ENCODE measurements at places on chromosomes 6 and 20.
A peak's percentile ranks its signal among the peaks of the same experiment; 100 is the strongest.

- peak; percentile 41 for DNase-seq
Observed at GRCh38 chr20:58891718-58892140, 39.2 kb downstream of the GNAS start.

DNA sequence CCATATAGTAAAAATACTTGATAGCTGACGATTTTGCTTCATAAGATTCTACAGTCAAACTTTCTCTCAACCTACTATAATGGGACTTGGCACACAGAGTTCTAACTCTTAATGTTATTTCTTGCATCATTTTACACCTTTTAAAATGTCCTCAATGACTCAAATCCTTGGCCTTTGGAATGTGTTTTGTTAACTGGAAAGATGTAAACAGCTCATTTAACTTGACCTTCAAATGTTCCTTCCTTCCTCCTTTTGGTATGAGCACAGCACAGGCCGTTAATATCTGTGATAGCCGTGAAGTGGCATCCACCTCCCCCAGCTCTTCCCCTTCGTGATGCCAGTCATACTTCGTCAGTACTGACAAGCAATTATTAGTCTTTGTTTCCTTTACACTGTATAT, 972.0 kb upstream of the CITED2 start:
- DNase-seq = no peak

DNA sequence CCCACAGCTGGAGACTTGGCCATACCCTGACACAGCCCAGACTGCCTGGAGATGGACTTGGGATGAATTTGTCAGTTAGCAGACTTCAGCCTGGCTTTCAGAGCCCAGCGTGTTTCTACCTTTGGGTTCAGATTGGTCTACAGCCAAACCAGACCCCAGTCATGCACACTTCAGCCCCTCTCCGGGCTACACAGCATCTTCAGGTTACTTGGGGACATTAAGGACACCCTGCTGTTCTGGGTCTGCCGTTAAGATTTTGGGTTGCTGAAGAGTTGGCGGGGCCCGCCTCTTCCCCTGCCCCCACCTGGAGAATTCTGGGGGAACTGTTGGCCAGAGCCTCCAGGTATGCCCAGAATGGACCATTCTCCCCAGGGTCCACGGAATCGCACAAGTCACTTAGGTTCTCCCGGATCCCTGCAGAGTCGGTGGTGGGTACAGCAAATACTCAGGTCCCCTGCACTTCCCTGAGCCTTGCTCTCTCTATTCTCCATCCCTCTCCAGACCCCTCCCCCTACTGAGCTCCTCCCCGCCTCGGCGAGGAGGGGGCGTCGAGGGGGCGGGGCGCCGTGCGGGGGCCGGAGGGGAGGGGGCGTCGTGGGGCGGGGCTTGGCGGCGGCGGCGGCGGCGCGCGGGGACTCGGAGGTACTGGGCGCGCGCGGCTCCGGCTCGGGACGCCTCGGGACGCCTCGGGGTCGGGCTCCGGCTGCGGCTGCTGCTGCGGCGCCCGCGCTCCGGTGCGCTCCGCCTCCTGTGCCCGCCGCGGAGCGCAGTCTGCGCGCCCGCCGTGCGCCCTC, at the start of gene PTK7:
TSS of gene PTK7 (plus strand) at position 645 of the 794 bp plus-strand sequence. CDS start 175 bp downstream, outside the sequence.
- DNase-seq = peak; percentile 86

DNA sequence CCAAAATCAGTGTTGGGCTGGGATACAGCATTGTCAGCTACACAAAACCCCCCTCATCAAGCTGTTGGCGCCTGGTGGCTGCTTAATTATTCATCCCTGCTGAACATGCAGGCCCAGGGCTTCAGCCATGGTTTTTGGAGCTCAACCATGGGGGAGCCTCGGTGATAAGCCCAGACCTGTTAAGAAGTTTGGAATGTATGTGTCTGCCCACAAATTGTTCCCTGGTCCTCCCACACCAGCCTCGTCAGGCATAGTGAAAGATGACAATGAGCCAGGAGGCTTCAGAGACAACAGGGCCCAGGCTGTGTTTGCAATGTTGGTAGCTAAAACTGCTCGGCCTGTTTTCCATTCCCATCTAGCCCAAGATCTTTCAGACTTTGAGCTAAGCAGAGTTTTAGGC, 34.8 kb upstream of the SIRPA start:
- peak; percentile 72 for DNase-seq

- DNase-seq = no peak
Observed at GRCh38 chr20:5870568-5870981, 79.8 kb downstream of the TRMT6 start.

- peak; percentile 19 for DNase-seq
Observed at GRCh38 chr6:151847064-151847463, 39.6 kb downstream of the ESR1 start.

GRCh38 chr6:43974643-43975230, 152.5 kb downstream of the MRPL14 start:
- peak; percentile 71 for DNase-seq

- no peak for DNase-seq
Observed at GRCh38 chr6:163531122-163531521, 116.6 kb downstream of the QKI start.

GRCh38 chr20:57103146-57103800, 163.2 kb downstream of the BMP7 start:
- DNase-seq = no peak

DNA sequence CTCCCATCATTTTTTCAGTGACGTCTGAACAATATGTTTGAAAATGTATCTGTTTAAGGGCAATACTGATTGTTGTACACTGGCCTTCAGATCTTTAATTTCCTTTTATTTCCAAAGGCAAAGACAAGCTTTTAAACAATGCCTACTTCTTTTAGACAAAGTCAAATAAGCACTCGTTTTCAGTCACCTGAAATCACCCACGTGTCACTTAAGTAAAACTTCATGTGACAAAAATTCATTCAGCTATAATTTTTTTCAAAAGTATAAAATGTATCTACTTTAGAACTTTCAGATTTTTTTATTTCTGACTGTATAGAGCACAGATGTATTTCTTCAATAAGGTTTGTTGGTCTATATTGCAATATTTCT, 113.5 kb upstream of the BEND6 start:
- DNase-seq = no peak

- DNase-seq = peak; percentile 11
Observed at GRCh38 chr6:28693033-28693750, 167.5 kb downstream of the GPX5 start.

DNA sequence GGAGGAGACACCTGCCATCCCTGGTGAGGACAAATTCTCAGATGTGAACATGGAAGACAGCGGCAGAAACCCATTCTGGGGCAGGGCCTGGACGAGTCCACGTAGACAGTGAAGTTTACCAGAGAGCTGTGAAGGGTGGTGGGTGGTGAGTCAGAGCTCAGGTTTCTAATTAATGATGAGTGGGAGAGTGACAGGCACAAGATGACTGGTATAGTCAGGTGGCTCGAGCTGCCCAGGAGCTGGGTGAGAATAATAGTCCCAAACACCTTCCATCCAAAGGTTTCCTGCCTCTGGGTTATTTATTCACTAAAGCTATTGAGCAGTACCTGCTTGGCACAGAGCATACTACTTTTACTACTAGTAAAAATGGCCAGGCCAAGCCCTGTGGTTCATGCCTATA, 6.0 kb downstream of the TLDC2 start:
- DNase-seq = no peak

DNA sequence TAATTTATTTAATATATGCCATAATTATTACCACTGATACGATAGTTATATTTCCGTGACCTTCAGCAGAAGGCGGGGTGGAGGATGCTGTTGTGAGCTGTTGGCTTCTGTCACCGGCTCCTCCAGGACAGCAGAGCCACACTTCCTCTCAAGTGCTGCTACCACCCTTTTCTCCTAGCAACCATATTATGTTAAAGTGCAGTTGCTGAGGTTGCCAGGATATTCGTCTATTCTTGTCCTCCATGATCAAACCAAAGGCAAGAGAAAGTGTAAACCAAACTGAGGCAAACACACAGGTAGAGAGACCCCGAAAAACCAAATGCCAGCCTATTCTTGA, 27.8 kb downstream of the RGS17 start:
- no peak for DNase-seq

DNA sequence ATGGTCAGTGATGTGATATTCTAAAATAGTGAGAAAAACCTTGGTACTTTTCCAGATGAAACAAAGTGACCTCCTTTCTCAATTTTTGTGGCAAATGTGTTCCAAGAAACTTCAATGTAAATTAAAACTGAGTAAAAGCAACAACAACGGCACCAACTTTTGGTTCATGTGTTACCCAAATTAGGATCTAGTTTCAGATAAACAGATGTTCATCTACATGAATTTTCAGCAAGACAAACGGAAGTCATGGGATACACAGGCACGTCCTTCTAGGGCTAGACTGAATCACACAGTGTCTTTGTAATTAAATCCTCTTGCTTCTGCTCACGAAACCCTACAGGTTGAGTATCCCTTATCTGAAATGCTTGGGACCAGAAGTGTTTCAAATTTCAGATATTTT, 915.2 kb downstream of the TFAP2A start:
- no peak for DNase-seq

DNA sequence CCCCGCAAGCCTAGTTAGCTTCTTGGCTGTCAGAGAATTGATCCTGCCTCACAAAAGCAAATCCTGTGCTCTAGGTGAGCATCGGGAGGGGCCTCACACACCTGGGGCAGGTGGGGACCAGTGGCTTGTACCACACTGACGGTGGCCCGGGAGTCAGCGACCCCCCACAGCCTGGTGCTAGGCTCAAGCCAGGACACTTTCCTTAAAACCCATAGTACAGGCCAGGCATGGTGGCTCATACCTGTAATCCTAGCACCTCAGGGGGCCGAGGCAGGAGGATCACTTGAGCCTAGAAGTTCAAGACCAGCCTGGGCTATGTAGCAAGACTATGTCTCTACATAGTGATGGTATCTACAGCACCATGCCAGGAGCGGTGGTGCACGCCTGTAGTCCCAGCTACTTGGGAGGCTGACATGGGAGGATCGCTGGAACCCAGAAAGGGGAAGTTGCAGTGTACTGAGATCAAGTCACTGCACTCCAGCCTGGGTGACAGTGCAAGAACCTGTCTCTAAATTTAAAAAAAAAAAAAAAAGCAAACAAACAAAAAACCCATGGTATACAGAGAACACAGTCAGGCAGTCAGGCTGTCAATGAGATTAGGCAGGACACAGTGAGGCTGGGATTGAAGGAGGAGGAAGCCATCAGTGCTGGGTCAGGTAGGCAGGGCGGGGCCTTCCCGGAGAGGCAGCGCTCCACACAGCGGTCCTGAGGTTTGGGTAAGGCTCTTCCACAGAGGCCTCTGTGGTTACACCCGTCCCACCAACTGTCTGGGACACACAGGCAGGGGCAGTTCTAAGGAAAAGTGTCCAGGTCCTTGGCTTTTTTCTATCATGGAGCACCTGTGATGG, 41.3 kb downstream of the SYNJ2 start:
- DNase-seq = no peak

- no peak for DNase-seq
Observed at GRCh38 chr6:28480253-28480932, 35.2 kb downstream of the GPX6 start.

GRCh38 chr20:40948465-40949267, 80.0 kb upstream of the TOP1 start:
- DNase-seq = peak; percentile 76

DNA sequence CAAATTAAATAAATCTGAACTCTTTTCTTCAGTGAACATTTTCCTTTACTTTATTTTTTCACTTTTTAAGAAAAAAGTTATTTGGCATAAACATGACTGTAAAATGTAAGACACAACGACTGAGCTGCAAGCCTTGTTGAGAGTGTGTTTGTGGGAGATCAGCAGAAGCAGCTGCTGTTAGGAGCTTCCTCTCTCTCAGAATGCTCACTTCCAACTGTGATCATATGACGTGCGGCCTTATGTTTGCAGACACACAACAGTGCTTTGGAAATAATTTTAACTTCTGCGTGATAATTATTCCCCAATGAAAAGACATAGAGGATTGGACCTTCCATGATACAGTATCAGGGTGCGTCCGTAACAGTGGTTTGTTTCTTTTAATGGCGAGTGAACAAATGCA, 104.0 kb downstream of the ARHGAP18 start:
- no peak for DNase-seq

- no peak for DNase-seq
Observed at GRCh38 chr6:34743625-34744293, 13.5 kb upstream of the SNRPC start.

DNA sequence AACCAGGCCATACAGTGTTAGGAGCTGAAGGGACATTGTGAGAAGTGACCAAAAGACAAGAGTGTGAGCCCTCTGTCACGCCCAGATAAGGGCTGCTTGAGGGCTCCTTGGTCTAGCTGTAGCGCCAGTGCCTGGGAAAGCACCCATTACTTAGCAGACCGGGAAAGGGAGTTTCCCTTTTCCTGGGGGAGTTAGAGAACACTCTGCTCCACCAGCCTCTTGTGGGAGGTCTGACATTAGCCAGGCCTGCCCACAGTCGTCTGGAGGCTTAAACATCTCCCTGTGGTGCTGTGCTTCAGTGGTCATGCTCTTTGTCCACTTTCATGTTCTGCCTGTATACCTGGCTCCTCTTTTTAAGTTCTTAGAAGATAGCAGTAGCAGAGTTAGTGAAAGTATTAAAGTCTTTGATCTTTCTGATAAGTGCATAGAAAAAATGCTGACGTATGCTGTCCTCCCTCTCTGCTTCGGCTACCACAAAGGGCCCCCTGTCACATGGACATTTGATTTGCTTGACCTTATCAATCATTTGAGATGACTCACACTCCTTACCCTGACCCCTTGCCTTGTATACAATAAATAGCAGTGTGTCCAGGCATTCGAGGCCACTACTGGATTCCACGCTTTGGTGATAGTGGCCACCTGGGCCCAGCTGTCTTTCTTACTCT, 201.5 kb upstream of the ECI2 start:
- DNase-seq = no peak

GRCh38 chr20:34952671-34953070, 2.9 kb downstream of the GSS start:
- DNase-seq = peak; percentile 63

- DNase-seq = no peak
Observed at GRCh38 chr6:83051377-83052172, 14.1 kb downstream of the UBE3D start.

GRCh38 chr6:18186033-18186432, 30.8 kb downstream of the KDM1B start:
- DNase-seq = no peak

DNA sequence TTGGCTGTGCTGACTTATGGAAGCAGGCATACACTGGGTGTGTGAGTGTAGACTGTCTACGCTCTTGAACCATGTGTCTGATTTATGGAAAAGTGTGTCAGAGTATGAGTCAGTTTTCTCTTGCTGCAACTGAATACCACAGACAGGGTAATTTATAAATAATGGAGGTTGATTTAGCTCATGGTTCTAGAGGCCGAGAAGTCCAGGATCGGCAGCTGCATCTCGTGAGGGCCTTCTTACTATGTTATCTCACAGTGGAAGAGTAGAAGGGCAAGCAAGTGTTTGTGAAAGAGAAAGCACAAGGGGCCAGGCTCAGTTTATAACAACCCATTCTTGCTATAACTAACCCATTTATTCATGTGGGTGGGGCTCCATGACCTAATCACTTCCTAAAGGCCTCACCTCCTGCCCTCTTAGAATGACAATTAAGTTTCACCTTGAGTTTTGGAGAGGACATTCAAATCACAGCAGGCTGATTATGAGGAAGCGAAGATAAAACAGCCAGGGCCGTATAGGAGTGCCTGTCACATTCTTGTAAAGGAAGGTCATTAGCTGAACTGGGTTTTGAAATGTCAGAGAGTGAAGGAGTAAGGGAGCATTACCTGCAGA, 6.7 kb downstream of the GPR31 start:
- no peak for DNase-seq
